Foreskin keratinocyte (primary cell): ENCODE measurements at places on chromosomes 2 and 18. TPM values are rescaled to one million over a fixed set of nuclear protein-coding genes. Genes with fewer than 3 reads are reported as not detected.

Gene SPC25
- 11.4 and 15.4 TPM in 2 replicates for total RNA-seq

DNA sequence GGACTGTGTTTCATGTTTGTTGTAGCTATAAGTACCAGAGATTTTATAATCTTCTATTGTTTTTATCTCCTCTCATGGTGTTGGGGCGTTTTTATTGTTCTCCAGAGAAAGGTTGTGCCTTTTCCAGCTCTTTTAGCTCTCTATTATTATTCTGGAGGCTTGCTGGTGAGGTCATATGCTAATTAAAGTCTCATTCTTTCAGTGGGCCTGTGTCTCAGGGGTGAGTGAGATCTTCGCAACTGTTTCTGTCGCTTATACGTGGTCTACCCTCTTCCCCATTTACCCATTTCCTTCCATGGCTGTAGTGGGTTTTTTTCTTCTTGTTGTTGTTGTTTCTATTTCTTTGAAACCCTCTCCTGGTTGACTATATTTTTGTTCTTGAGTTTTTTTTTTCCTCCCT is 584.9 kb downstream of the TMEM182 start:
- no peak for DNase-seq

Gene ALPI
- not detected in 2 replicates for total RNA-seq

Gene ATIC
- 153 and 154 TPM in 2 replicates for total RNA-seq

DNA sequence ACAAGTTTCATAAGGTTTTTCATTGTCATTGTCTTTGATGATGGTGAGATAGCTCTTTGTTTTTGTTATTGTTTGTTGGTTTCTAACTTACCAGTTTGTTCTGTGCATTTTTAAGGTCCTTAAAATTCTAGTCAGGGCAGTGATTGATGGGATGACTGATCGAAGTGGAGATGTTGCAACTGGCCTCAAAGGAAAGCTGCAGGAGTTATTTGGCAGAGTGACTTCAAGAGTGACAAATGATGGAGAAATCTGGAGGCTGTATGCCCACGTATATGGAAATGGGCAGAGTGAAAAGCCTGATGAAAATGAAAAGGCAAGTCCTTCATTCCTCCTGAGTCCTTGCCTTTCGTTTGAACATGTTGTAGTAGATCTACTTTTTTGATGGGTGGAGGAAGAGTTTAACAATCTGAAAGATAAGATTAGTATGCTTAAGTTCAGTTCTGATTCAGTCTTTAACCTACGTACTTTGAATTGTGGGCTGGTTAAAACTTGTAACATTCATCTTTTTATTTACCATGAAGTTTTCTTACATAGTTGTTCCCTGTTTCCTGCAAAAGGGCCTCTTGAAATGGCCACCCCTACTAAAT is 135.8 kb upstream of the LTBP1 start:
- DNase-seq = peak; percentile 37

- DNase-seq = no peak
Measured at GRCh38 chr2:32166115-32166574, 481 bp downstream of the SLC30A6 start.
